ENCODE measurements at places on chromosomes 1 and 21.

- DNase-seq: no peak
Measured at GRCh38 chr1:114620419-114620818, 39.0 kb upstream of the BCAS2 start.

DNA sequence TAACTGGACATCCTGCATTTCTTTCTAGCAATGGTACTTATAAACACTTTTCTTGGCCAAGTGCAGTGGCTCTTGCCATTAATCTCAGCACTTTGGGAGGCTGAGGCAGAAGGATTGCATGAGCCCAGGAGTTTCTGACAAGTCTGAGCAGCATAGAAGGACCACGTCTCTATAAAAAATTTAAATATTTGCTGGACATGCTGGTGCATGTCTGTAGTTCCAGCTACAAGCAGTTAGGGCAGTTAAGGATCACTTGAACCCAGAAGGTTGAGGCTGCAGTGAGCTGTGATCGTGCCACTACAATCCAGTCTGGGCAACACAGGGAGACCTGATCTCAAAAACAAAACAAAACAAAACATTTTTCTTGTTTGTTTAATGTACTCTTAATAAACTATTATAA lies 434.0 kb downstream of the PLA2G4A start:
- DNase-seq: no peak

GRCh38 chr21:37223804-37224345 lies 43.3 kb downstream of the VPS26C start:
- no peak for DNase-seq

GRCh38 chr1:26138974-26139558 lies 19.8 kb upstream of the FAM110D start:
- DNase-seq: no peak

DNA sequence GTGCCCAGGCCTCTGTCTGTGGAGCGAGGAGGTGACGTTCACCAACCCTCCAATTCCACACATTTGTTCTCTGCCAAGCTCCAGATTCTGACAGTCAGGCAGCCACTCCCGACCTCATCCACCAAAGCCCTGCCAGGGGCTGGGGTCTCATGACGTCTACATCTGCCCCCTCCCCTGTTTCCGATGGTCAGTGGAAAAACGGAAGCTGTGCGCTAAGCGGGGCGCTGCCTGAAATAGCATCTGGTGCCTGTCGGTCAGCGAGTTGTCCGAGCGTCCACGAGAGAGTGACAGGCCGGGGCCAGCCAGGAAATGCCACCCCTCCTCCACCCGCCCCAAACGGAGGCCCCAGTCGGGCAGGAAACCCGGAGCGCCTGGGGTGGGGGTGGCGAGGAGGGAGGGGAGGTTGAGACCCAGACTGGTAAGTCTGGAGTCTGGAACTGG lies 3.2 kb upstream of the TAL1 start:
- no peak for DNase-seq

DNA sequence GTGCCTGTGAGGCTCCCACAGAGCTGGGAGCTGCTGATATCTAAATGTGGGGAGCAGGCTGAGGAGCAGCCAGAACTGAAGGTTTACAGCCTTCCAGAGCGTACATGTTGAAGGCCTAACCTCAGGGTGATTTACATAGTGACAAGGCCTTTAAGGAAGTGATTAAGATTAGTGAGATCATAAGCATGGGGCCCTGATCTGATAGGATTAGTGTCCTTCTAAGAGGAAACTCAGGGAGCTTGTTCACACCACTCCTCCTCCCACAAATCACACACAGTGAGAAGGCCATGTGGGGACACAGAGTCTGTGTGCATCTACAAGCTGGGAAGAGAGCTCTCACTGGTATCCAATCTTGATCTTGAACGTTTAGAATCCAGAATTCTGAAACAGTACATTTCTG lies 92.3 kb upstream of the NBPF6 start:
- DNase-seq: no peak

- DNase-seq: no peak
Measured at GRCh38 chr1:212396638-212397037, 18.0 kb downstream of the PACC1 start.

- DNase-seq: peak; percentile 72
Measured at GRCh38 chr1:64268653-64269557, 65.5 kb downstream of the UBE2U start.

- no peak for DNase-seq
Measured at GRCh38 chr1:104526158-104526795, 776.6 kb downstream of the AMY1C start.

- no peak for DNase-seq
Measured at GRCh38 chr1:106995970-106996369, 60.5 kb upstream of the PRMT6 start.

DNA sequence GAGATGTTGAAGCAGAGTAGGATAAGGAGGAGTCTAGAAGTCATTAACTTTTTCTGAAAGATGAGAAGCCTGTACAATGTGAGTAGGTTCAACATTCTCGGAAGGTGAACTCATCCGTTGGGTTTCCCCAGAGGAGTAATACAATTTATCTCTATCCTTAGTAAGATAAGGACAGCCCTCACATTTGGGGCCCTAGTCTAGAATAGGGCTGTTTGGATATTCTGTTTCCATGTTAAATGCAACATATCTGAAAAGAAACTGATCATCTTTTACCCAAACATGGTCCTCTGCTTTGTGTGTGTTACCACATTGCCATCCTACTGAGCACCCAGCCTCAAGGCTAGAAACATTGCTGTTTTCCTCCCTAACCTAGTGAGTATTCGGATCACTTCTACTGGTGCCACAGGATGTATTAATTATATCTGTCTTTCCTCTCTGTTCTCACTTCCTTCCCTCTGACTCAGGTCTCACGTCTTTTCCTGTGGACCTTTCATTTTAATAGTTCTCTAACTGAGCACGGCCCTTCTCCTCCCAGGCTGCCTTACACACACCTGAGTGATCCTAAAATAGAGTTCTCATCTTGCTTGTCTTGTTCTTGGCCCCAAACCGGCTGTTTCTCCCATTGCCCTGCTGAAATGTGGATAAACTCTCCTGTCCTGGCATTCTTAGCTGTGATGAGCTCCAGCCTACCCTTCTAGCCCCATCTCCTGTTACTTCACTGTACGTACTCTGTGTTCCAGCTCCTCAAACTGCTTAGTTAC lies 91.7 kb downstream of the CDC14A start:
- no peak for DNase-seq

GRCh38 chr1:157532569-157532968 lies 19.7 kb downstream of the FCRL5 start:
- no peak for DNase-seq

DNA sequence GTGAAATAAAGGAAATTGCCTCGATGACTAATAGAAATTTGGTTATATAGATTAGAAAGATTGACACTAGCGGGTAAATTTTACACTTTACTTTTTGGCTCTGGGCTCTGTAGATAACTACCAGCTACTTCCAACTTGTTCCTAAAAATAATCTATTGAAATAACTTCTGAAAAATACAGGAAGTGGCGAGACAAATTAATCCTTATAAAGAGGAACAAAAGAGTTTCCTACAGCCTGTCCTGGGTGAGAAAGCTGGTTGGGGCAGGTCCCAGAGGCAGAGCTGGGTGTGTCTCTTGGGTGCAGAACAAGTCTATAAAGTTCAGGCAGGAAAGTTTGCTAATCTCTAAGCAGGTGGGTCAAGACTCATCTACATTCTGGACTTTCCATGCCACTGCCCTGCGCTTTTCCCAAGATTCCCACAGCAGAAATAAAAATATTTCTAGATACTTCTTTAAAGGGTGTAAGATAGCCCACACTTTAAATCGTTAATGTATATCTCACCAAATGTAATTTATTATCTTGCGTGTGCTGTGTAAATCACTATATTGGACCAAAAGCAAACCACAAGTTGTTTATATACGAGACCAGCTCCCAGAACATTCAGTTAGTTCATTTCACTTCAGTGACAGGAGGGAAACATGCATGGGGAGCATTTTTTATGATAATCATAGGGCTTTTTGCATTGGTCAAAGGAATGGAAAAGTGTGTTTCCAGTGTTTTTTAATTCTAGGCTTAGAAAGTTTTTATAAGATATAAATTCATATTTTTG lies 70.1 kb upstream of the NRIP1 start:
- DNase-seq: no peak

GRCh38 chr1:199954699-199955098 lies 72.8 kb upstream of the NR5A2 start:
- peak; percentile 83 for DNase-seq

- DNase-seq: peak; percentile 95
Measured at GRCh38 chr1:178093951-178094738, at the start of gene RASAL2. RASAL2 (plus strand) TSS chr1:178094104; CDS start chr1:178094493, 389 bp downstream.

GRCh38 chr1:111582644-111583618 lies 36.7 kb upstream of the RAP1A start:
- DNase-seq: no peak

DNA sequence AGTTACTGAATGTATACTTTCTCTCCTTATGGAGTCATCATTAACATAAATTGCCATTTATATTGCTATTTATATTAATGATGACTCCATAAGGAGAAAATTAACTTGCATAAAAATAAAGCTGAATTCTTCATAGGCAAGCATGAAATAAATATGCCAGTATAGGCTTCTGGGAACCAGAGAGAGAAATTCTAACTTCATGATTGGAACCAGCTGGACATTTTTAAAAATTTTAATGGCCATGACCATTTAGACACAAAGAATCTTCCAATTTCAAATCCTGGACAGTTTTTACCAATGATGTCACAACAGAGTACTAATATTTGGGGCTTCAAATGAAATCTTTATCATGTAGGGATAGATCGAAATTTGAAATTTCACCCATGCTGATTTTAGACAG lies 268.7 kb downstream of the PTGER3 start:
- DNase-seq: no peak

DNA sequence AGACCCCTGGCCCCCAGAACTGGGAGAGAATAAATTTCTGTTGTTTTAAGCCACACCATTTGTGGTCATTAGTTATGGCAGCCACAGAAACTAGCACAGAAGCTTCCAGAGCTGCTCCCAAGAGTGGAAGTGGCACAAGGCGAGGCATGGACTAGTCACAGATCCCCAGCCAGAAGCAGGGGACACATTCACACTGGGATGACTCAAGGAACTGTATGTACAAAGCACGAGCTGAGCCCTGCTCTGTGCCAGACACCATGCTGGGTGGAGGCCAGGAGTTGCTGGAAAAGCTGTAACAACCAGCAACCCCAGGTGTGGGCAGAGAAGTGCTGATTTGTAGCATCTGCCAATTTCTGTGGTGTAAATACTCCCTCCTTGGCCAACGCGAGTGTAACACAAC lies 55.6 kb downstream of the TCP10L start:
- DNase-seq: no peak

DNA sequence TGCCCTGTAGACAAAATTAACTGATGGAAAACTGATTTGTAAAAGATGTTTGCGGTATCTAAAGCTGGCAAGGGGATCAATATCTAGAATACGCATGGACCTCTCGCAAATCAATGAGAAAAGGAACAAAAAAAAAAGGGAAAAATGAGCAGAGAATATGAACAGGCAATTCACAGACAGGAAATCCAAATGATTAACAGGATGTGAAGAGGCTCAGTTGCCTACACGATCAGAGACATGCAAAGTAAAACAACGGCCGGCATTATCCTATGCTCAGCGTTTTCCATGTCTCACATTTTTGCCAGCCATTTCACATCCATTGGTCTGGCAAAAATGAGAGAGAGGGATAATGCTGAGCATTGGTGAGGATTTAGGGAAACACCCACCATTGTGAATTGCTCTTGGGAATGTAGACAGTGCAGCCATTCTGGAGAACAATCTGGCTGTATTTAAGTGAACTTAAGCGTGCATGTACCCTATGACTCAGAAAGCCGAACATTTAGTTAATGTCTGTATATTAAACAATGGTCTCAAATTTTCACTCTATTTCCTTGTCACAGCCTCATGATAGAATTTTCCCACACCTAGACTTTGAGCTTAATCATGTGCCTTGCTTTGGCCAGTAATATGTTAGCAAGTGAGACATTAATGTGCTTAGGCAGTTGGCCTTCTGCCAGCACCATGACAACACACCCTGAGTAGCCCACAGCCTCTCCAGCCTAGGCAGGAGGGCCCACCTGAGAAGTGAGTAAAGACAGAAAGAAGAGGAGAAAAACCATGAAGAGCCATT lies 61.0 kb upstream of the NBPF3 start:
- no peak for DNase-seq

DNA sequence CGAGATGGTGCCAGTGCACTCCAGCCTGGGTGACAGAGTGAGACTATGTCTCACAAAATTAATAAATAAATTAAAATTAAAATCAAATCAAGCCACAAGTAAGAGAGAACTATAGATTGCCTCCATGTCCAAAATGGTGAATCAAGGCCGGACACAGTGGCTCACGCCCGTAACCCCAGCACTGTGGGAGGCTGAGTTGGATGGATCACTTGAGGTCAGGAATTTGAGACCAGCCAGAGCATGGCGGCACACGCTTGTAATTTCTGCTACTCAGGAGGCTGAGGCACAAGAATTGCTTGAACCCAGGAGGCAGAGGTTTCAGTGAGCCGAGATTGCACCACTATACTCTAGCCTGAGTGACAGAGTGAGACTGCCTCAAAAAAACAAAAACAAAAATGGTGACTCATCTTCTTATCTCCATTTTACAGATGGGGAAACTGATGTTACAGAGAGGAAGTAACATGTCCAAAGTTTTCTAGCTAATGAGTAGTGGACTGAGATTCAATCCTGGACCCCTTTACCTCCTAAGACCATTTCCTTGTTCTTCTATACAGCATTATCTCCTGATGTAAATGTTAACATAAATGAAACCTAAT lies 99.0 kb upstream of the HNRNPU start:
- no peak for DNase-seq

DNA sequence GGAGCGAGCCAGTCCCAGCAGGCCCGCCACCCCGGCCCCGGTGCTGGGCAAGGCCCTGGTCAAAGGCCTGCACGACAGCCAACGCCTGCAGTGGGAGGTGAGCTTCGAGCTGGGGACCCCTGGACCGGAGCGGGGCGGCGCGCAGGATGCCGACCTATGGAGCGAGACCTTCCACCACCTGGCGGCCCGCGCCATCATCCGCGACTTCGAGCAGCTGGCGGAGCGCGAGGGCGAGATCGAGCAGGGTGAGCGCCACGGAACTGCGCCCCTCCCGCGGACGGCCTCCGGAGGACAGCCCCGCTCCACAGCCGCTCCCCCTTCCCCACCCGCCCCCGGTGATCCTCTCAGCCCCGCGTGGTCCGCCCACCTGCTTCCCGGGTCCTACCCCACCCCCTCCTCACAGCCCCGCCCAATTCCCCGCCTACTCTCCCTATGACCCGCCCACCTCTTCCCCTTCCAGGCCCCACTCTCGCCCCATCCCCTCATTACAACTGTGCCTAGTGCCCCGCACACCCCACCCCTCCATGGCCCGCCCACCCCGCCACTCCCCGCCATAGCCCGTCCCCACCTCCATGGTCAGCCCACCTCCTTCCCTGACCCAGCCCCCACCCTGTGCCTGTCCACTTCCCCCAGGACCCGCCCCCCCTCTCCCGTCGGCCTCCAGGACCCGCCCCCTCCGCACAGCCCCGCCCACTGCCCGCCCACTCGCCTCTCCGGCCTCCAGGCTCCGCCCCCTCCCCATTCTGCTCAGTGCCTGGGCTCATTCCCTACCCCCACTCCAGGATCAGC lies 52.7 kb downstream of the VWA5B1 start:
- DNase-seq: peak; percentile 94
